ENCODE measurements at places on chromosomes 6 and 20.

GRCh38 chr6:126285871-126286365 lies 54.0 kb upstream of the CENPW start:
- no peak for DNase-seq

DNA sequence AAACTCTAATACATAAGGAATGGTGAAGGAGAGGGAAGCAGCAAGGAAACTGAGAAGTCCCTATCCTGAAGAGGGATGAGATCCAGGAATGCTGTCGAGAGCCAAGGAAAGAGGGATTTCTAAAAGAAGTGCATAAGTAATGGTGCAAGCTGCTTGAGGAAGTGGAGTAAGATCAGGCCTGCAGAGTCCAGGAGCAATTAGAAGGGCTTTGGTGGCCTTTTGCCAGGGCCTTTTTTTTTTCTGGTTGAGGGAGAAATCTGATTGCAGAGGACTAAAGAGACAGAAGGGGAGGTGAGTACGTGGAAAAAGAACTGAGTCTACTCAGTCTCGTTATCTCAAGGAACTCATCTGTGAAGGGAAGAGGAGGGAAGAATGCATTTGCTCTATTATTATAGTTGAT lies 396.2 kb downstream of the UTRN start:
- DNase-seq, result no peak

DNA sequence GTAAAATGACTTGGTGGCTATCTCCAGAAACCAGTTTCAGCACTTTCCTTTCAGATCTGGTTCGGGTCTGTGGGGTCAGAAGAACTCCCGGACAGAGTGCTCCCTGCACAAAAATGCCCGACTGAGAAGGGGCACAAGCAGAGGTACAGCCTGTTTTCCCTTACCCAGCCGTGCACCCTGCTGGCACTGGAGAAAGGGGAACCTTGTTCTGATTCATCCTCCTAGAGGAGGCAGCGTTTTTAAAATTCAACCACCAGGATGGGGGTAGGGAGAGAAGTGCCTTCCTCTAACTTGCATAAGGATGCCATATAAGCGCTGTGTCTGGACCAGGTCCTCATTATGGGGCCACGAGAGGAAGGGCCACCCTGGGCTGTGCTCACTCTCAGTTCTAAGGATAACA lies 17.6 kb downstream of the RIMS4 start:
- DNase-seq, result no peak

GRCh38 chr6:168686029-168686738 lies 245.2 kb downstream of the SMOC2 start:
- DNase-seq, result no peak

GRCh38 chr6:125700581-125701353 lies 48.7 kb upstream of the HEY2 start:
- peak; percentile 2 for DNase-seq

GRCh38 chr6:98203170-98203806 lies 631.1 kb upstream of the POU3F2 start:
- DNase-seq, result no peak

GRCh38 chr20:31712564-31713311 lies 9.9 kb downstream of the BCL2L1 start:
- DNase-seq, result peak; percentile 74
